ENCODE measurements at places on chromosomes 11 and 22.

GRCh38 chr11:124193221-124194010 is 10.3 kb downstream of the OR10D3 start:
- DNase-seq: no peak

DNA sequence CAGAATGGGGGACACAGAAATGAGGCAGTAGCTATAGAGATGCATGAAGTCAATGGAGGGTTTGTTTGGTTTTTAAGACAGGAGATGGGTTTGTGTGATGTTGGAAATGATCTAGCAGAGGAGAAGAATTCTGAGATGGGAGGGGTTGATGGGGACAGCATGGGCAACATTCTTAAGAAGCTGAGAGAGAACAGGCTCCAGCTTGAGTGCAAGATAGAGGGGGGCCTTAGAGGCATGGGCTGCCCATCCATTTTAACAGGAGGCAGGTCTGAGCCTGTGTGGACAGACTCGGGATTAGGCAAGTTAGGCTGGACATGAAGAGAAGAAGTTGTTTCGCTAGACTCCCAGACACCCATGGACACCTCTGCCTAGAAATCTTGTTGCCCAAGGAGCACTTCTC is 37.9 kb upstream of the NRIP3 start:
- no peak for DNase-seq

DNA sequence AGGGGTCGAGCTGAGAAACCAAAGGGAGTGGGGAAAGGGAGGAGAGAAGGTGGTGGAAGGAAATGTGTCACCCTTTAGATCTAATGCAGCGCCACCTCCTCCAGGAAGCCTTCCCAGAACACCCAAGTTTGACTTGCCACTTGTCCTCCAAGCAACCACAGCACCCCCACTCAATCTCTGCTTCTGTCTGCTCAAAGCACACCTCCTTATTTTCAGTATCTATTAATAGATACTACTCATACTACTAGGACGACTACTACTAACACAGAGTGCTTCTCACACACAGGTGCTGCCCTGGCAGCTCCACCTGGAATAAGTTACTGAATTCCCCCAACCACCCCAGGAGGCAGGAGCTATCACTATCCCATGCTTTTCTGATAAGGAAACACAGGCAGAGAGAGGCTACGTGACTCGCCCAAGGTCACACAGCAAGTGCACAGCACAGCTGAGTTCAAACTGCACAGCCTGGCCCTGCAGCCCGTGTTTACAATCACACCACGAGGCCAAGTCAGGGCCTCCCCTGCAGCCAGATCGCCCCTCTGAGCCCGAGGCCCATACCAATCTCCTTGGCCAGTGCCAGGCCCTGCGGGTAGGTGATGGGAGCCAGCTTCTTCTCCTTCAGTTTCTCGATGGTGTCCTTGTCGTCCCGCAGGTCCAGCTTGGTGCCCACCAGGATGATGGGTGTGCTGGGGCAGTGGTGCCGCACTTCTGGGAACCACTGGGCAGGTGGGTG is 13.2 kb downstream of the RAC2 start:
- no peak for DNase-seq

DNA sequence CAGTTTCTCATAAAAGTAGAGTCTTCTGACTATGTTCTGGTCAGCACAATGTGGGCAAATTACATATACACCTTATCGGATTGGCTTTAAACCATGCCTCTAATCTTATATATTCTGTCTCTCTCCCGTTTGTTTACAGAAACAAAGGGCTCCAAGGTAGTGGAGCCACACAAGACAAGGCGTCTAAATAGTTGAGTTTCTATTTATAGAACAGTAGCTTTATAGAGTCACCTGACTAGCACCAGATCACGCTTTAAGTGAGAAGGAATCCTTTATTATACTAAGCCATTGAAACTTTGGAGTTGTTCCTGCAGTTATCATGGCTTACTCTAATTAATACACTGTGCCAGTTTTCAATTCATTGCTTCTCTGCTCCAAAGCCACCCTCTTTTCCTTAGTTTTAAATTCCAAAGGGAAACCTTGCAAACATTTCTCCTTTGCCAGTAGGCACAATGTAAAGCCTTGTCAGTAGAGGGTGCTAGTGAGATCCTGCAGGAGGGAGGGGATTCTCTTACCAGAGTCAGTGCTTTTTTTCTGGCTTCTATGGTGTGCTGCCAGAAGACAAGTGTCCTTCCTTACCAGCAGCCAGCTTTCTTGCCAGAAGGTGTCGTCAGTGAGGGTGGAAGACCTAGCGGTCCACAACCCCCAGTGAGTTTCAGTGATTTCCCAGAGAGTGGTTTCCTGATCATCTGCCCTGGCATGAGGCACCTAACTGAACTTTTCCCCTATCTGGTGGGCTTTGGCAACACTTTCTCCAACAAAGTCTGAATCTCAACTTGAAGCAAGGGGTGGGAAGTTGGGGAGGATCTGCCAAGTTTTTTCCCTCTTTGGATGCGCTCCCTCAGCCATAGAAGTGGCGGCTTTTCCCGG is 71.7 kb downstream of the RAB38 start:
- DNase-seq: no peak

- DNase-seq: no peak
These were observed 470.0 kb downstream of the BUD13 start for GRCh38 chr11:116302756-116303155.

GRCh38 chr11:76772100-76772782 is 10.9 kb upstream of the TSKU start:
- DNase-seq: no peak

GRCh38 chr11:17864478-17864941 is 129.9 kb downstream of the KCNC1 start:
- DNase-seq: no peak

- DNase-seq: no peak
These were observed 25.0 kb downstream of the LRP5 start for GRCh38 chr11:68337399-68337835.

DNA sequence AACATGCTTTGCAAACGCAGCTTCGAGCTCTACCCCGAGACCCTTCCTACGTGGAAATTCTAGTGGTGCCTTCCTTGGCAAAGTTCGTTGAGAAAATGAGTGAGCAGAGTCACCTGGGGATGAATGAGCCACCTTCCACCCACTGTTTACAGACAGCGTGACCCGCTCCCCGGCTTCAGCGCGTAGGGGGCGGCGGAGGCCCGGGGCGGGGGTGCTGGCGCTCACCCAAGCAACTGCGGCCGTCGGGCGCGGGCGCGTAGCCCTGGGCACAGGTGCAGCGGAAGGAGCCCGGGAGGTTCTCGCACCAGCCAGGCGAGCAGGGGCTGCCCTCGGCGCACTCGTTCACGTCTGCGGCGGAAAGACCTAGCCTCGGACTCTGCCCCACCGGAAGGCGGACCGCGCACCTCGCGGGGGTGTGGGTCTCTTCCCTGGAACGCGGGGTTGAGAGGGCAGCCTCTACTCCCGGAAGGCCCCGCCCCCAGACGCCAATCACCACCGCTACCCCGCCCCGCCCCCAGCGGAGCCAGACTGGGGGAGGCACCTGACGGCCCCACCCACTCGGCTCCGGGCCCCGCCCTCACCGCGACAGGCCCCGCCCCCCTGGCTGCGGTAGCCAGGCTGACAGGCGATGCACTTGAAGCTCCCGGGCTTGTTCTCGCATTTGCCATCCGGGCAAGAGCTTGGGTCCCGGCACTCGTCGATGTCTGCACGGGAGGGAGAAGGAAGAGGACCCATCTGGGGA is 11.8 kb downstream of the LTBP3 start:
- peak; percentile 99 for DNase-seq

- no peak for DNase-seq
These were observed 16.8 kb upstream of the SLC22A8 start for GRCh38 chr11:63032457-63032856.

DNA sequence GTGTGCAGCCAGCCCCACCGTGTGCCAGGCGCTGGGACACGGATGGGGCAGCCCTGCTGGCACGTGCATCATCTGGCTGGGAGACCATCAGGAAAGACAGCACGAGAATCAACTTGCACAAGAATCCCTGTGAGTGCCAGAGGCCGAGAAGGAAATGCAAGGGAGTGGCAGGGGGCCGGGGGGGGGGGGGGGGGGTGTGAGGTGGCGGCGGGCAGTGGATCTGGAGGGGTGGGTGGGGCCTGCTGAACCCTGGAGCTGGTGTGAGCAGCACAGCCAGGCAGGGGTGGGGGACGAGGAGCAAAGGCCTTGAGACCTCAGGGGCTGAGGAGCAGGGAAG is 14.0 kb upstream of the FLRT1 start:
- DNase-seq: no peak

GRCh38 chr11:536841-537621 is at the start of gene LRRC56:
Gene LRRC56, plus strand, starts transcription at chr11:537527. Its CDS starts 3,158 bp downstream, at chr11:540685.
- peak; percentile 84 for DNase-seq

GRCh38 chr22:38730411-38730871 is 24.7 kb downstream of the GTPBP1 start:
- DNase-seq: no peak
